ENCODE measurements at places on chromosomes 3 and 15.

- peak; percentile 20 for DNase-seq
Observed at GRCh38 chr3:128322030-128323022, 144.4 kb downstream of the DNAJB8 start.

GRCh38 chr3:135633078-135633477 lies 332.4 kb upstream of the PPP2R3A start:
- no peak for DNase-seq

DNA sequence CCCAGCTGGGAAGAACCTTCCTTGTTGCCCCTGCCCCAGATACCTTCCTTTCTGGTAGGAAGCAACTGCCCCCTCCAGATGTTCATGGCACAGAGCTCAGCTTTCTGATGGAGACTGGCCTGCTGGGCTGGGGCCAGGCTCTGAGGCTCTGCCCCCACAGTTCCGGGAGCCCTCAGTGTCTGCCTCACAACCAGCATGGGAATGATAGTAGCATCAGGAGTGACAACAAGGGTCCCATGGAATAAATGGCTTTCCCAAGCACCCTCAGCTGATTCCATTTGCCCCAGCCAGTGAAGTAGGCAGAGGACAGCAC lies 65.6 kb upstream of the IQSEC1 start:
- no peak for DNase-seq

- no peak for DNase-seq
Observed at GRCh38 chr3:70409018-70409417, 96.6 kb upstream of the MDFIC2 start.

GRCh38 chr3:172520301-172520831 lies 2.9 kb downstream of the TNFSF10 start:
- DNase-seq = no peak

DNA sequence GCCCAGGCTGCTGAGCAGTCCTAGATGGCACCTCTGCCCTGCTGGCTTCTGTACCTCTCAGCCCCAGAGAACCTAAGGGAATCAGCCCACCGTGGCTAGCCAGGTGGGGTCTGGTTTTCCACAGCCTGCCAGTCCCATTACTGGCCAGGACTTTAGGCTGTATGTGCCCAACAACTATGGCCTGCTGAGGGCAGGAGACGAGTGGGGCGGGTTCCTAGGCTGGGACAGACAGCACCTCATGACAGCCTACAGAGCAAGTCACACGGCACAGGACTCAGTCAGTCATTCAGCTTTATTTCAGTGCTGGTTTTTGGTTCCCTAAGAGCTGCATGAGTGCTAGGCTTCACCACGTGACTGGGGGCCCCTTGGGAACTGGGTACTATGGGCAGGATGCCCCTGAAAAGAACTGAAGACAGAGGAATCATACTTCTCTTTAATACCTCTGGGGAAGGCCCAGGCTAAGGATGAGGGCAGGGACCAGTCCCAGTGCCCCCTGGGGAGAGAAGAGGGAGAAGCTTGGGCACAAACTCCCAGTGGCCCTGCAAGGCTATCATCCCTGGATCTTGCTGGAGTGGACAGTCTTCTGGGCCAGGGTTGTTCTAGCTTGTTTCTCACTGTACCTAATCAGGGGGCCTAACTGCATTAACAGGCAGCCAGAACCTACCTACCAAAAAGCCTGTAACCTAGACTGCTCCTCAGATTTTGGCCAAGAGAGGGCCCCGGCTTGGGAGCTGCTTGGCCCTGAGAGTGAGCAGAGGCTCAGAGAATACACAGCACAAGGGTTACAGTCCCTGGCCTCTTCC lies 14.8 kb downstream of the CLK3 start:
- DNase-seq = no peak

DNA sequence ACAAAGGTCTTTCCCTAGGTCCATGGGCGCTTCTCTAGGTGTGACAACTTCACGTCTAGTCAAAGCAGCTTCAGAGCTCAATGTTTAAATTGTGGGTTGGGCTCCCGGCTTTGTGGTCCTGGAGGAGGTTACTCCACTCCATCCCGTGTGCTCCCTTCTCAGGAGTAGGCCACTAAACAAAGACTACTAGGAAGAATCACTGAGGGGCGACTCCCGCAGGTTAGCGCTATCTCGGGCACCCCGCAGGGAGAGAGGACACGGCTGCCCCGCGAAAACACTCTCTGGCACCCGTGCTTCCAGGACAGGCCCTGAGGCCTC lies 500 bp downstream of the PARP6 start:
- no peak for DNase-seq

DNA sequence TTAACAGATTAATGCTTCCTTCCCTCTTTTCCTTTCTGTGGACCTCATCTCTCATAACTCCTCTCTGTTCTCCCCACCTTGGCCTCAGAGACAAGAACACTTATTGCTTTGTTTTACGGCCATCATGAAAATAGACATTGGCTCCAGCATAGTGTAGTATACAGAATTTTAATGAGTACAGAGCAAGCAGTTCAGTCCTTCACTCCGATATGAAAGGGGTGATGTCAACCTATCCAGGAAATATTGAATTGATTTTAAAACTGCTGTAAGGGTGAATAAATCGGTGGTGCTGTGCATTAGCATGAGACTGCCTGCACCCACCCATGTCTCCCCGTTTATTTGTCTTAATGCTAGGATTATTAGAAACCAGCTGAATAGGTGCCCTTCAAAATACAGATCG lies 490.9 kb upstream of the TBL1XR1 start:
- no peak for DNase-seq

DNA sequence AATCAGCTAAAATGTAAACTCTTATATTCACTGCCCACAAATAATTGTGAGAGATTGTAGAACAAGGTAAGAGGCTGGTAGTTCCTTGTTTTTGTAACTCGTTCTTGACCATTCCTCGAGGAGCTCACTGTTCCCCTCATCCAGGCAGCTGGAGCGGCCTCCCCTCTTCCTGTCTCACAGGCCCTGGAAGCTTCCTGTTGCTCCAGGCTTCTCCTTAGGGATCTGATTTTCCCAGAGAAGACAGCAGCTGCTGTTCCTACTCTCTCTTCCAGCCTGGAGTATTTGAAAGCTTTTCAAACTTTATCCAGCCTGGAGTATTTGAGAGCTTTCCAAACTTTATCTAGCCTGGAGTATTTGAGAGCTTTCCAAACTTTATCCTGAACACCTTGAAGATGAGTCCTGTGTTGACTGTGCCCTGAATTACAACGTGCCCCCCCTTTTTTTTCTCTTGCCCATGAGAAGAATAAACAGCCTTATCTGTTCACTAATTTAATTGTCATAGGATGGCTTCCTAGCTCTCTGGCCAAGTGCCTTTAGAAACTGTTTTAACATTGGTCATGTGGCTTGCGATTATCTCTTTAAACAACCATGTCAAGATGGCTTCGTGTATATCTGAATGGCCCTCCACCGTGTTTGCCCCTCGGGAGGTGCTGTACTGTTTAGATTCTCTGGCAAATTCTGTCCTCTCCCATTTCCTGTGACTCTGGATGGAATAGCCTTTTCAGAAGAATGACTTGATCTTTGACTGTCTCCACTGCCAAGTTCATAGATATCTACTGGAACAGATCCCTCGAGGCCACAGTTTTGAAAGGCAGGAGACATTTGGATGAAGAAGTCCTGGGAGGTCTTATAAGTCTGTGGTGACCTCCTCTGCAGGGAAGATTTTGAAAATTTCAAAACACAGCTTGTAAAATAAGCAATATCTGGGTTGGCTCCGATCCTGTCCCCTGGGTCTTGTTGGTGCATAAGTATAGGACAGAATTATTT lies 4.8 kb downstream of the ADAMTSL3 start:
- DNase-seq = no peak

DNA sequence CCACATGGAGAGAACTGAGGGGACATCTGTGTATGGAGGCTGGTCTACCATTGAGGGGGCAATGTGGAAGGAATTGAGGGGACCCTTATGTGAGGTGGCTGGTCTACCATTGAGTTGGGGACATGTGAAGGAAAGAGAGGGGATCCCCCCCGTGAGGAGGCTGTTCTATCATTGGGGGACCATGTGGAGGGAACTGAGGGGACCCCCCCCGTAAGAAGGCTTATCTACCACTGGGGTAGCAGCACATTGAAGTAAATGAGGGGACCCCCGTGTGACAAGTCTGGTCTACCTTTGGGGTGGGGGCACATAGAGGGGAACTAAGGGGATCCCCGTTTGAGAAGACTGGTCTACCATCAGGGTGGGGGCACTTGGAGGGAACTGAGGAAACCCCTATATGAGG lies 158.0 kb downstream of the FBLN2 start:
- DNase-seq = no peak

DNA sequence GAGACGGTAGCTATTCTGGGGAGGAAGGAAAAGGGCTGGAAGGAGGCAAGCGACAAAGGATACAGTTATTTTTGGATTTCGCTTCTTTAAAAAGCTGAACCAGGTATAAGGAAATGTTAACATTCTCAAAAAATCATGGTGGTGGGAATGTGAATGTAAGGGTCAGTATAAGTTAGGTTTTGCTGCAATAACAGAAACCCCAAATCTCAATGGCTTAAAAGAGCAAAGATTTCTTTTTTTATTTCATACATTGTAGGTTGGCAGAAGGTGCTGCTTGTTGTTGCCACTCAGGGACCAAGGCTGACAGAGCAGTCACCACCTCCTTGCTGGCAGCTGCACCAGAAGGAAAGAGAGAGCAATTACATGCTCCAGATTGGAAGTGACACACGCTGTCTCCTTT lies 176.3 kb upstream of the LPP start:
- DNase-seq = no peak

GRCh38 chr3:11120091-11120805 lies 34.0 kb upstream of the HRH1 start:
- no peak for DNase-seq

DNA sequence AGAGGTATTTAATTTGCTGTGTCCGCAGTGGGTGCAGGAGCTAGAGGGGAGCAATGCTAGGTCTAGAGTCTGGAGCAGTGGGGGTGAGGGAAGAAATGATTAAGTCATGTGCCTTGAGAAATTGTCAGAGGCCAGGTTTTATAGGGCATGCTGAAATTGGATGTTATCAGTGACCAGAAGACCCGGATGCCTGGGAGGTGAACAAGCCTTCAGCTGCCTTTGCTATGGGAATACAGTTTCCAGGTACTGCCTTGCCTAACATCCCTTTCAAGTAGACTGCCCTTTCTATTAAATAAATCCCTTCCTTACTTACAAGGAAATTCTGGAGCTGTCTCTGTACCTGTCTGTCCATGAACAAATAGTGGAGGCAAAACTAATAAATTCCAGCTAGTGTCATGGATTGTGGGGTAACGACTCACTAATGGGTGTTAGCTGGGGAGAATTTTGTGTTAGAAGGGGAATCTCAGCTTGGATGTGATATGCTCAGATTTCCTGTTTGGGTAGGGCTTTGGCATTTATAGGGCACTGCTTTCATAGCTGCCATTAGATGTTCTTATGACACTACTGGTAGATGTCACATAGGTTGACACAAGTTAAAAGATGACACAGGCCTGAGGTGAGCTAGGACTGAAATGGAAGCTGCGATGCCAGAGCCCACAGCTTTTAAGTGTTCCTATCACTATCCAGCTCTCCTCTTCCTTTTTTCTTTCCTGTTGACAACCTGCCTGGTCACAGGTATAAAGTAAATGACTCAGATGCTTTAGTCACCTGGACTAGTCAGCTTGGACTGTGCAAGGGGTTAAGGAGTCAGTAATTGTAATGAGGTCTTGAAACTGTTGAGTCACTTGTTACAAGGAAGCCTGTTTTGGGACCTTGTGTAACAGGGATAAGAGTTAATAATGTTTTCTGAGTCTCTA lies 21.3 kb downstream of the CHD2 start:
- DNase-seq = no peak

- no peak for DNase-seq
Observed at GRCh38 chr3:51935886-51936755, 5.6 kb downstream of the RRP9 start.

DNA sequence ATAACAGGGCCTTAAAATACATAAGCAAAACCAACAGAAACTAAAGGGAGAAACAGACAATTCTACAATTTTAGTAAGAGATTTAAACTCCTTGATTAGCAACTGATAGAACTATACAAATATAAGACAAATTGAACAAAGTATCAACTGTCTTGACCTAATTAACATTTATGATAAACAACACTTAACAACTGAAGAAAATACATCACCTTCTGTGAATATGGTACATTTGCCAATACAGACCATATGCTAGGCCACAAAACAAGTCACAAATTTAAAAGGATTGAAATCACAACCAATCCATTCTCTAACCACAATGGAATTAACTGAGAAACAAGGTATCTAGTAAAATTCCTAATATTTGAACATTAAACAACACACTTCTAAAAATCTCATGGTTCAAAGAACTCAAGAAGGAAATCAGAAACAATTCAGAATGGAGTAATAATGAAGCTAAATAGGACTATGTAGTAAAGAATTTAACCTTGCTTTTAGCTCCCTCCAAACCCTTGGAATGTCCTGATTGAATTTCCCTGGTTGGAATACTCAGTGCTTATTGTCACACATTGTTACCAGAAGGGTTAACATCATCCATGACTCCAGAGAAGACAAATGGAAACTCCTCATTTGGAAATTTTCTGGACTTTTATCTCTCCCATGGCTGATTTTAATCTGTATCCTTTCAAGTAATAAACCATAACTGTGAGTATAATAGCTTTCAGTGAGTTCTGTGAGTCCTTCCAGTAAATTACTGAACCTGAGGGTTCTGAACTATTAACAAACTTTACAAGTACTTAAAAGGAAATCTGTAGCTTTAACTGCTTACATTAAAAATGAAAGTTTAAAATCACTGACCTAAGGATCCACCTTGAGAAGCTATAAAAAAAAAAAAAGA lies 88.8 kb downstream of the DLG1 start:
- DNase-seq = no peak

DNA sequence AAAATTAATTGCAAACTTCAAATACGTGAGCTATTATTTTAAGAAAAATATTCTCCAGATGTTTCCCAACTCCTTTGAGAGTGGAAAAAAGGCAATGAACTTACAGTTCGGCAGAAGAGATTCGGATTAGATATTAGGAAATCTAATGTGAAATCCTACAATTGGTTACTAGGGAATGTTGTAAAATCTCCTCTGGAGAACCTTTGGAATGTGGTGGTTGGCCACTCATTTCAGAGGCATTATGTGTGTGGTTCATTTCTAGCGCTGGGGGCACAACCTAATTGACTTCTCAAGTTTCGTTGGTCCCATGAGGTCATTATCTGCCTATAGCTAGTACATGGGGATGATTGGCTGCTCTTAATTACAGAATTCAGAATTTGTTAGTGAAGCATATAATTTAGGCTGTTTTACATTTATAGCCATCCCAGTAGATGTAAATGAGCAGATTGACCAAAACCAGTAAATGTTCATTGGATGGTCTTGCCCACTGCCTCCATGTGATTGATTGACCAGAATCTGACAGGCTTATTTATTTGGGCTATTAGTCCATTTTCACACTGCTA lies 34.6 kb upstream of the CMSS1 start:
- no peak for DNase-seq

- DNase-seq = no peak
Observed at GRCh38 chr15:69529961-69530633, 77.5 kb downstream of the RPLP1 start.

GRCh38 chr15:66912001-66912400 lies 153.4 kb upstream of the SMAD3 start:
- no peak for DNase-seq

DNA sequence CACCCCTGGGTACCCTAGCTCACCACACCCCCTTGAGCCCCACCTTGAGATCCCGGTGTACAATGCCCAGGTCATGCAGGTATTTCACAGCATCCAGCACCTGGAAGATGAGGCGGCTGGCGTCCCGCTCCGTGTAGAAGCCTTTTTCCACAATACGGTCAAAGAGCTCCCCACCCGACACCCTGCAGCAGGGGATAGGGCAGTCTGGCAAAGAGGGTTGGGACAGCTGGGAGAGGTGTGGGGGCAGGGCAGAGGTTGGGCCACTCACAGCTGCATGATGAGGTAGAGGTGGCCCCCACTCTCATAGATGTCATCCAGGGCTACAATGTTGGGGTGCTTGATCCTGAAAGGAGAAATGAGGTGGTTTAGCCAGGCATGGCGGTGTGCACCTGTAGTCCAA lies 6.9 kb downstream of the CAMK1 start:
- DNase-seq = no peak
